ENCODE measurements at places on chromosomes 7 and 10. TPM values are rescaled to one million over a fixed set of nuclear protein-coding genes. Genes with fewer than 3 reads are reported as not detected.
A peak's percentile ranks its signal among the peaks of the same experiment; 100 is the strongest.

AKR1B1 gene
- total RNA-seq = 107 TPM

TAS2R5 gene
- total RNA-seq = 0.62 TPM

LRRC4 gene
- total RNA-seq = 0.16 TPM

CYP26C1 gene
- total RNA-seq = not detected

- H3K4me3 ChIP-seq = no peak overlapping the region
- H3K27me3 ChIP-seq = peaks cover under 1% of the 10 kb centered on the region
- no peaks in the 10 kb centered on the region for H3K36me3 ChIP-seq
- no peaks in the 10 kb centered on the region for H3K4me1 ChIP-seq
- H3K27ac ChIP-seq = no peak overlapping the region
Measured at GRCh38 chr10:110700947-110701616, 56.9 kb downstream of the RBM20 start.

DNA sequence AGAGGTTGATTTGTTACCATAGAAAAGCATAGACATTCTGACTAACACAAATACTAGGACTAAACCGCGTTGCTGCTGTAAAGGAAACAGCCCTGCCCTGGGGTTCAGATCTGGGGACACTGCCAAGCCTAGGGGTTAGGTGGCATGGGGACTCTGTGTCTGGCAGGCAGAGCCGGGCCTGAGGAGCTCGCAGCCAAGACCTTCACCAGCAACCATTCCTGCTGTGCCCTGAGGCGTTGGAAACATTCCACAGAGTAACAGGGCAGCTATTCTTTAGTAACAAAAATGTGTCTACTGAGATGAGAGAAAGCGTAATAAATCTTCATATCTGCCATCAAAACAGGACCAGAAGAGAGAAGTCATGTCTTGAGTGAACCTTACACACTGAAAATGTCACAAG is 280.5 kb downstream of the POM121L12 start:
- no peaks in the 10 kb centered on the region for H3K36me3 ChIP-seq
- H3K4me3 ChIP-seq = no peak overlapping the region
- H3K4me1 ChIP-seq = no peaks in the 10 kb centered on the region
- DNase-seq = no peak

- no peak for DNase-seq
- H3K4me3 ChIP-seq = no peak overlapping the region
- H3K27ac ChIP-seq = no peak overlapping the region
- no peaks in the 10 kb centered on the region for H3K27me3 ChIP-seq
- H3K36me3 ChIP-seq = peaks cover 56% of the 10 kb centered on the region
Measured at GRCh38 chr10:100151723-100152300, 34.0 kb downstream of the ERLIN1 start.

DNA sequence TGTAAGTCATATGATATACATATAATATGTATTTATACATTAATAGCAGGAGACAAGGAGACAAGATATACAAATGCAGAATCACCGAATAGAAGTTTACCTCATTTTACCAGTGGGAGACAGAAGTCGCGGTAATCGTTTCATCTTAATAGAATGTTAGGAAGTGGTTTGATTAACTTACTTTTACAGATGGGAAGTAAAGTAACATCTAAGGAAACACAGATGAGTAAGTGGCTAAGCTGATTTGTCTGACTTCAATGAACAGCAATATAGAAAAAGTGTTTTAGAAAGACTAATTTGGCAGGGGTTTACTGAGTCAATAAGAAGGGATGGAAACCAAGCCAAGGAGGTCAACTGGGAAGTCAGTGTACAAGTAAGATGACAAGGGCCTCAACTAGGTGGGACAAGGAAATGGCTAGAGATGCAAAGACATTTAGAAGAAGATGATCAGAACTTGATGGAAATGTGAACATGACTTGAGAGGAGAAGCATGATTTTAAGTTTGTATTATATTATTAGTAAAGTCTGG is 36.2 kb upstream of the FAM133B start:
- peak overlapping the region; percentile 89 for H3K27ac ChIP-seq
- H3K27me3 ChIP-seq = no peaks in the 10 kb centered on the region
- no peak for DNase-seq
- peaks cover 80% of the 10 kb centered on the region for H3K4me1 ChIP-seq

DNA sequence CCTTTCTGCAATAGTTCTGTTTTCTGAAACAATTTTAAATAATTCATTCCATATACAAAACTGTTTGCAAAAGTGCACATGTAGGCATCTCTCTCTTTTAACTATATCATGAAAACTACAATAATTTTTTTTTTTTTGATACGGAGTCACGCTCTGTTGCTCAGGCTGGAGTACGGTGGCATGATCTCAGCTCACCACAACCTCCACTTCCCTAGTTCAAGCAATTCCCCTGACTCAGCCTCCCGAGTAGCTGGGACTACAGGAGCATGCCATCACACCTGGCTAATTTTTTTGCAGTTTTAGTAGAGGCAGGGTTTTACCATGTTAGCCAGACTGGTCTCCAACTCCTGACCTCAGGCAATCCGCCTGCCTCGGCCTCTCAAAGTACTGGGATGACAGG is 44.0 kb upstream of the SEMA3A start:
- H3K27ac ChIP-seq = no peak overlapping the region
- H3K27me3 ChIP-seq = peaks cover 2% of the 10 kb centered on the region
- no peaks in the 10 kb centered on the region for H3K36me3 ChIP-seq
- no peak overlapping the region for H3K4me3 ChIP-seq
- no peak for DNase-seq

DNA sequence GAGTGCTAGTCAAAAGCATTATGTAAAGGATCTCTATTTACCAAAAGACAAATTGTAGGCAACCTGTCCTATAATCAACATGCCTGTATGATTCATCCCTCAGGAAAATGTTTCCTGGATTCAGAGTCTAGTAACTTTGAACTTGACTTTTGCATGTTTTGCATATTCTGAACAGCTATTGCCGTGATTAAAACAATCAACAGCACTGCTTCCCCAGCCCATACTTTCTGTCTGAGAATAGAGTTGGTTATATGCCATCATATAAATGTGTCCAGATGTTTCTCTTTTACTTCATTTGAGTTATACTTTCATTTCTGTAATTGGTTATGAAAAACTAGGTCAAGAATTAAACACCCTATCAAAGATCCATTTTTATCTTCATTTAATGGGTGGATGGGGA is 83.5 kb downstream of the ZMYND11 start:
- H3K27ac ChIP-seq = no peak overlapping the region
- peaks cover 4% of the 10 kb centered on the region for H3K36me3 ChIP-seq
- no peak for DNase-seq
- H3K4me3 ChIP-seq = no peak overlapping the region

DNA sequence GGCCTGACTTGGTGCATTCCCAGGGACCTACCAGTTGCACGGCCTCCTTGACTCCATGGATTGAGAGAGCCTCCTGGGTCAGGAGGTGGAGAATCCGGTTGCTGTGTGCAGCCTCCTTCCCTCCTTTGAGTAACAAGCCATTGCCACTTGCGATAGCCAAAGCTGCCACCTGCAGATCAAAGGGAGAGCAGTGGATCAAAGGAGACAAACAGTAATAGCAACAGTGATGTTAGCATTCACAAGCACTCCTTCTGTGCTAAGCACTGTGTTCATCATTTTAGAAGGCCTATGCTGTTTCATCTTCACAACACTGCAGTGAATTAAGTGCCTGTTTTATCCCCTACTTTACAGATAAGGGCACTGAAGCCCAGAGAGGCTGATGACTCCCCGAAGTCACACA is 40.1 kb downstream of the ALDH18A1 start:
- H3K27ac ChIP-seq = no peak overlapping the region
- DNase-seq = no peak
- H3K36me3 ChIP-seq = peaks cover 89% of the 10 kb centered on the region
- no peak overlapping the region for H3K4me3 ChIP-seq
- H3K27me3 ChIP-seq = no peaks in the 10 kb centered on the region
- no peaks in the 10 kb centered on the region for H3K4me1 ChIP-seq

GRCh38 chr7:3197567-3198213 is 103.4 kb upstream of the SDK1 start:
- no peak overlapping the region for H3K27ac ChIP-seq
- no peaks in the 10 kb centered on the region for H3K36me3 ChIP-seq
- no peak overlapping the region for H3K4me3 ChIP-seq
- H3K4me1 ChIP-seq = no peaks in the 10 kb centered on the region
- H3K27me3 ChIP-seq = no peaks in the 10 kb centered on the region

DNA sequence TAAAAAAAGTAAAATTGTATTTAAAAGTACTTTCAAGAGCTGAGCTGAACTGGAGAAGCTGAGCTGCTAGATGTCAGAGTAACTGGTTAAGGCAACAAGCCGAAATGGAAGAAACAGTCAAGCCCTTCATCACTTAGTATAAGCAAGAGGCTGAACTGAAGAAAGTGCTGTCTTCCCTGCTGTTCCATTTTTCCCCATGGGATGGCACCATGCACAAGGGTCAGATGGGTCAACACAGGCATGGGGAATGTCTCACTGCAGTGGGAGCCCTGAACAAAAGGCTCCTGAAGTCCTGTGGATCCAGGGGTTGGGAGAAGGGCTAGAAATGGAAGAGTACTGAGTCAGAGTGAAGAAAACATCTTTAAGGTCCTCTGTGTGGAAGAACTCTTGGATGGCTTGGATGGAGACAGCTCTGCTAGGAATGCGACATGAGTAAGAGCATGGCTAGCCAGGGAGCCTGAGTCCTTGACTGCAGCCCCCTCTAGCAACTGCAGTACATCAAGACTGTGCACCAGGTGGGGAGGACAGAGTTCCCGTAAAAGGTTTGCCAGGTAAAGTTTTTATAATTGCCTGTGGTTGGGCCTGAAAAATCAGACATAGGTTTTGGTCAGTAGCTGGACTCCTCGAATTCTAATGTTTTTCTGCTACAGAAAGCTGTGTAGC is 348.3 kb downstream of the GPR158 start:
- H3K27me3 ChIP-seq = no peaks in the 10 kb centered on the region
- H3K4me1 ChIP-seq = no peaks in the 10 kb centered on the region
- DNase-seq = no peak
- H3K4me3 ChIP-seq = no peak overlapping the region
- no peak overlapping the region for H3K27ac ChIP-seq
- H3K36me3 ChIP-seq = no peaks in the 10 kb centered on the region

DNA sequence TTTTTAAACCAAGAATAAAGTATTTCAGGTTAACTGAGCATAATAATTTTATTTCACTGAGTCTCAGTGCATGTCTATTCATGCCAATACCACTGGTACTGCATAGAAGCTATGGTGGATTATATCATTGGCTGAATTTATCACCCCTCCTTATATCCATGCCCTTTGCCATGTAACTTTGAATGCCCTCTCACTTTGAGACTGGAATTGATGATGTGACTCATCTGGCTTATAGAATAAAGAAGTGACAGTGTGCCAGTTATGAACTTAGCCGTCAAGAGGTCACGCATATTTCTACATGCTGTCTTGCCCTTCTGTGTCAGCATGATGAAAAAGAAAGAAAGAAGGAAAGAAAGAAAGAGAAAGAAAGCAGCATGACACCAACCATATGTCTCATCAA is 20.7 kb upstream of the ABLIM1 start:
- no peak overlapping the region for H3K4me3 ChIP-seq
- H3K27ac ChIP-seq = no peak overlapping the region
- no peaks in the 10 kb centered on the region for H3K36me3 ChIP-seq
- H3K27me3 ChIP-seq = peaks cover 6% of the 10 kb centered on the region

GRCh38 chr7:27179030-27179429 is 4.9 kb upstream of the HOXA10 start:
- no peaks in the 10 kb centered on the region for H3K36me3 ChIP-seq
- no peak overlapping the region for H3K27ac ChIP-seq
- H3K4me3 ChIP-seq = no peak overlapping the region
- DNase-seq = no peak

- no peaks in the 10 kb centered on the region for H3K36me3 ChIP-seq
- no peaks in the 10 kb centered on the region for H3K4me1 ChIP-seq
- H3K4me3 ChIP-seq = no peak overlapping the region
- DNase-seq = no peak
- no peaks in the 10 kb centered on the region for H3K27me3 ChIP-seq
Measured at GRCh38 chr7:468681-469562, 50.7 kb downstream of the PDGFA start.

DNA sequence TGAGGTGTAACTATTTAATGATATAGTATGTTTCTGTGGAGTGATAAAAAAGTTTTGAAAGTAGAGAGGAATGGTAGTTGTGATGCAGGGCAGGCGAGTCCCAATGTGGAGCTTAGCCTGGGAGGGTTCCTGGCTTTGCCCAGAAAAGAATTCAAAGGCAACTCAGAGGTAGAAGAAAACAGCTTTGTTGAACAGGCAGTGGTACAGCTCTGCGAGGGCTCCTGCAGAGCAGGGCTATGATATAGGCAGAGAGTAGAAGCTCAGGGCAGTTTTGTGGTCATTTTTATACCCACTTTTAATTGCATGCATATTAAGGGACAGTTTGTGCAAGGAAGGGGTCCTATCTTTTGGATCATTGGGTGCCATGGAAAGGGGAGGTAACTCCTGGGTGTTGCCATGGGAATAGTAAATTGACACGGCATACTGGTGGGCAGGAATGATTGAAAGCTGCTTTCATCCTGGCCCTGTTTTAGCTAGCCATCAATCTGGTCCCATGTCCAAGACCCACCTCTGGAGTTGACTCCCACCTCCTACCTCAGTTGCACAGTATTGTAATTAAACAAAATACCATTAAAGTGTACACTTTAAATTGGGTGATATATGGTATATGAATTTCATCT is 12.4 kb downstream of the CYP2C8 start:
- no peaks in the 10 kb centered on the region for H3K27me3 ChIP-seq
- H3K4me1 ChIP-seq = no peaks in the 10 kb centered on the region
- no peak for DNase-seq
- no peaks in the 10 kb centered on the region for H3K36me3 ChIP-seq
- no peak overlapping the region for H3K4me3 ChIP-seq

DNA sequence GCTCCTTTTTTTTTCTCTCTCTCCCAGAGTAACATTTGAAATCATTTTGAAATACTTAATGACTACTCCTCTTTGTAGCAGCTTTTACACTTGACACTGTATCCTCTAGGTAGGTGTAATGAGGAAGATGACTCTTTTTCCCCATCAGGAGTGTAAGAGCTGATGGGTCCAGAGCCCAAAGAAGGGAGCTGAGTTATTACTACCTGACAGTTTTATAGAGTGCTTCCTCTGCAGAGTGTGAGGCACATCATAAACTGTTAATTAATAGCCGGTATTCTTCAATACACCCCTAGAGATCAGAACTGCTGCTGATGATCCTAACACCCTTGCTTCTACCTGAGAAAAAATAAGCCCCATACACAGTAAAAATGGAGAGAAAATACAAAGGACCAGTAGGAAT is 279.8 kb upstream of the SEMA3A start:
- H3K27me3 ChIP-seq = no peaks in the 10 kb centered on the region
- H3K4me3 ChIP-seq = no peak overlapping the region
- no peaks in the 10 kb centered on the region for H3K36me3 ChIP-seq
- no peaks in the 10 kb centered on the region for H3K4me1 ChIP-seq
- no peak for DNase-seq
